ENCODE measurements at places on chromosomes 1 and 21.

- DNase-seq, result no peak
Measured at GRCh38 chr1:180675586-180675985, 43.8 kb downstream of the XPR1 start.

GRCh38 chr21:26280775-26281174, 110.2 kb upstream of the APP start:
- no peak for DNase-seq

DNA sequence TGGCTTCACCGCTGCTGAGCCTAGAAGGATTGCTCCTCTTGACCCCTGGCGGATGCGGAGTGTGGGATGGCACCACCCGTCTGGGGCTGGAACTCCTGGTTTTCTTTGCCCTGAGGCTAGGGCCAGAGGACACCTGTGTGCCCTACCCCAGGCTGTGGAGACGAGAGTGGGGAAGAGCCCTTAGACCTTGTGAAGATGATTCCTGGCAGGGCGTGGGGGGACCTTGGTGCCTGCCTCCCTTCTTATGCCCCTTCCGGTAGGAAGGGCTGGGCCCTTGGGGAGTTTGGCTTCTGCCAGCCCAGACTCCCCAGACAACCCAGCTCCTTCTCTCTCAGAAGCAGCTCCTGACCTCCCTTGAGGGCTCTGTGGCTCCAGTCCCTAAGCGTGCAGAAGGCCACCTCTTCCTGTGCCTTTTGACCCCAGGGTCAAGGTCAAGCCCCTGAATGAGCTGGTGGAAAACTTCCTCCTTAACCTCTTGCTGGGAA, 891 bp downstream of the RPS6KA1 start:
- no peak for DNase-seq

DNA sequence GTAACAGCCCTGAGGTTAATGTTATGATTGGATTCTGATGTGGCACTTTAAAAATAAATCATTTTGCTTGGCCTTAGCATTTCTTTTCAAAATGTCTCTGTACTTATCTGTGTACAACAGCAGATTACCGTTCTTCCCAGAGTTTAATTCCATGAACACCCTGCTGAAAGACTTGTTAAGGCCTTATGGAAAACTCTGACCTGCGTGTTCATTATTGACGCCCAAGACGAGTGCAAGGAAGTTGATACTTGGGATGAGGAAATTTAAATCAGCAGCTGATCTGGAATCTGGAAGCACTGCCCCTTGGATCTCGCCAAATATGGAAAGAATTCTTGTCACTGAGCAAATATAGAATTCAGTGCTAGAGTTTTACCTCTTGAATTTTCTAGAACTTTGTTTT, 6.7 kb downstream of the ERG start:
- no peak for DNase-seq

GRCh38 chr1:210313046-210313595, 15.6 kb upstream of the HHAT start:
- no peak for DNase-seq

DNA sequence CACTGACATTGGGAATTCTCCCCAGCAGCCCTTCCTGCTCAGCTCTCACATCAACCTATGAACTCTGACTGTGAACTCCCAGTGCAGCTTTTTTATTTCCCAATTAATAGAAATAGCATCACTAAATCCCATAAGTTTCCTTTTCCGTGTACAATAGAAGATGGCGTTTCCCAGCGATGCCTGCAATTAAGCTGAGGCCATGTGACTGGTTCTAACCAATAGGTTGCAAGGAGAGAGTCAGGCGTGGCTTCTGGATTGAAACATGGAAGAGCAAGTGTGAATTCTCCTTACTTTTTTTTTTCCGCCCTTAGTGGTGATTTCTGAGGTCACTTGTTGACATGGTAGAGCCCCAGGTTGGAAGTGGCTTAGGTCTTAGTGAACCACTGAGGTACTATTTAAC, 59.0 kb upstream of the IGSF5 start:
- no peak for DNase-seq

DNA sequence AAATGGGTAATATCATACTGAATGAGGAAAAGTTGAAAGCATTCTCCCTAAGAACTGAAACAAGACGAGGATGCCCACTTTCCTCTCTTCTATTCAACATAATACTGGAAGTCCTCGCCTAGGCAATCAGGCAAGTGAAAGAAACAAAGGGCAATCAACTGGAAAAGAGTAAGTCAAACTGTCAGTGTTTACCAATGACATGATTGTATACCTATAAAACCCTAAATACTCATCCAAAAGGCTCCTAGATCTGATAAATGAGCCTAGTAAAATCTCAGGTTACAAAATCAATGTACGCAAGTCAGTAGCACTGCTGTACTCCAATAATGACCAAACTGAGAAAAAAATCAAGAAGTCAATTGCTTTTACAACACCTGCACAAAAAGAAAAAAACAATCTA, 575.8 kb upstream of the PRMT6 start:
- DNase-seq, result no peak

DNA sequence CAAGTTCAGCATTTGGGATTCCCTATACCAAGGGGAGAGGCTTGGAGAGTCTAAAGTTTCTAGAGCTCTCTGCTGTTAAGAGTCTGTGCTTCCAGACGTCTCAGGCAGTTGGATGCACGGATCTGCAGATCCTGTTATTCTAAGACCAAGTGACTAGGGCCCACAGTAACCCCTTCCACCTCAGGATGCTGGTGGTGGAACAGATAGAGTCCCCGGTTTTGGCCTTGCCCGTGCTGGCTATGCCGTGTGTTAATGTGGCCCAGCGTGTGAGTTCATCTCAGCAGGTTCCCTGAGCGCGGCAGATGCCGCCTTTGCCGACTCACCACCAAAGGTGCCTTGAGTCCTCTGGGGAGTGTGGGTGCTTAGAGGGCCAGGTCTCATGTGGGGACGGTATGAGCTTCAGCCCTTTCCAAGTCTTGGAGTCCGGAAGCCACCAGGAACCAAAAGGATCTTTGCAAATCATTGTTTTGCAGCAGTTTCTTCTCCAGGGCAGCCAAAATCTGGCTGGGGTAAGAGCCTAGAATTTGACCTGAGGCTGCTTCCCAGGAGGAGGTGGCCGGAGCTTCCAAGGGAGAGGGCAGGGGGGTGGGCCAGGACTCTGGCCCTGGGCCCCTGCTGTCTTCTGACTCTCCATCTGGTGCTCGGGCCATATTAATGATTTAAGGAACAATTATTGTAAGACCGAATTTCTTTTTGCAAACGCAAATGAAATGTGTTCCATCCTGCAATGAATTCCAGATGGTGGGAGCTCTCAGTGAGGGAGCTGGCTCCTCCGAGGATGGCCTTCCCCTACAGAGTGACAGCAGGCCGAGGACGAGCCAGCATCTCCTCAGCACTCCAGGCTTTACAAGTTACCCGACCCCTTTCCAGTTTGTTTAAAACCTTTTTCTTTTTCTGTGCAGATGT, 205.7 kb downstream of the FOXD2 start:
- no peak for DNase-seq

DNA sequence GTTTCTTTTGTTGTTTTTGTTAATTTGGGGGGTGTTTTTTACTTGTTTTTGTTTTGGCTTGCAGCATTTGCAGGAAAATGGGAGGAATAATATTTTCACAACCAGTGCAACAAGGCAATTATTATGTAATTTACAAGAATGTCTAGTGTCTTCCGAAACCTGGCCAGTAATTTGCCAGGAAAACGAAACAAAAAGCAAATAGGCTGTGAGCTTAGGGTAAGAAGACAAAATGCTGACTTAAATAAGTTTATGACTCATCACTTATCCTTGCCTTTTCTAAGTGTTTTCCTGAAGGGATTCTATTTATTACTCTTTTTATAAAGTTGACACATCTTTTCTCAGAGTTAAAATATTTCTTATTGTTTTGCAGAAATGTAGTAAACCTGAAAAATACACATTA, 49.8 kb downstream of the KCNT2 start:
- DNase-seq, result no peak

GRCh38 chr1:50562106-50562505, 138.9 kb upstream of the DMRTA2 start:
- no peak for DNase-seq

DNA sequence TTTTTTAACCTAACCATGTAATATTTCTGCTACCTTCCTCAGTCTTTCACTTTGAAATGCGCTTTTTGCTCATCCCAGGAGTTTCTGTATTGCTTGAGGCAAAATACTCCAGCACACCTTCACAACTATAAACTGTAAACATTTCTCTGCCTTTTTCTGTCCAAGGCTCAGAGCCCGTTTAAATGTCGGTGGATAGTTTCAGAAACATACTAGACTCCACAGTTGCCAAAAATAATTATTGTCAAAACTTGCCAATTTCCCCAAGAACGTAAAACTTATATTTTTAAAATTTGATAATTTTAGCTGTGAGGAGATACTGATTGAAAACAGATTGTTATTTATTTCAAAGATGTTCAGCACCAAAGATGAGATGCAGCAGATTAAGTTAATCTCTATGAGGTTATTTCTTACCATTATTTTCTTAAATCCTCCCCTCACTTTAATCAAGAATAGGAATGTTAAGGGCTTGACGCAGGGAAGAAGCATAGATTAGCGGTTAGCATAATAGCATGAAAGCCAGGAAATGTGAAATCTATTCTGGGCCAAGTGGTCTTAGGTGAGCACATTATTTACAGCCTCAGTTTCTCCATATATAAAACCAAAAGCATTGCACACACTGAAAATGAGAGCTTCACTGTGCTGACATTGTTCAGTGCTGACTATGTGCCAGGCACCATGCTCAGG, 91.5 kb upstream of the ESRRG start:
- DNase-seq, result no peak

- no peak for DNase-seq
Measured at GRCh38 chr1:190608282-190608681, 130.6 kb upstream of the BRINP3 start.

DNA sequence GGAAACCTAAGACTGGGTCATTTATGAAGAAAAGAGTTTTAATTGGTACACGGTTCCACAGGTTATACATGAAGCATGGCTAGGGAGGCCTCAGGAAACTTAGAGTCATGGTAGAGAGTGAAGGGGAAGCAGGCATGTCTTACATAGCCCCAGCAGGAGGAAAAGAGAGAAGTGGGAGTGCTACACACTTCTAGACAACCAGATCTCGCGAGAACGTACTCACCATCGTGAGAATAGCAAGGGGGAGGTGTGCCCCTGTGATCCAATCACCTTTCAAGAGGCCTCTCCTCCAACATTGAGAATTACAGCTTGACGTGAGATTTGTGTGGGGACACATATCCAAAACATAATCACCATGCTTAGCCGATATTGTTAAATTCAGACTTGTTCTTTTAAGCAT, 62.8 kb downstream of the DYRK1A start:
- DNase-seq, result no peak

GRCh38 chr1:1250786-1251284, 4.3 kb upstream of the C1QTNF12 start:
- no peak for DNase-seq

GRCh38 chr1:37120279-37120678, 86.0 kb upstream of the GRIK3 start:
- no peak for DNase-seq

GRCh38 chr1:38044221-38045215, 2.1 kb downstream of the POU3F1 start:
- no peak for DNase-seq

DNA sequence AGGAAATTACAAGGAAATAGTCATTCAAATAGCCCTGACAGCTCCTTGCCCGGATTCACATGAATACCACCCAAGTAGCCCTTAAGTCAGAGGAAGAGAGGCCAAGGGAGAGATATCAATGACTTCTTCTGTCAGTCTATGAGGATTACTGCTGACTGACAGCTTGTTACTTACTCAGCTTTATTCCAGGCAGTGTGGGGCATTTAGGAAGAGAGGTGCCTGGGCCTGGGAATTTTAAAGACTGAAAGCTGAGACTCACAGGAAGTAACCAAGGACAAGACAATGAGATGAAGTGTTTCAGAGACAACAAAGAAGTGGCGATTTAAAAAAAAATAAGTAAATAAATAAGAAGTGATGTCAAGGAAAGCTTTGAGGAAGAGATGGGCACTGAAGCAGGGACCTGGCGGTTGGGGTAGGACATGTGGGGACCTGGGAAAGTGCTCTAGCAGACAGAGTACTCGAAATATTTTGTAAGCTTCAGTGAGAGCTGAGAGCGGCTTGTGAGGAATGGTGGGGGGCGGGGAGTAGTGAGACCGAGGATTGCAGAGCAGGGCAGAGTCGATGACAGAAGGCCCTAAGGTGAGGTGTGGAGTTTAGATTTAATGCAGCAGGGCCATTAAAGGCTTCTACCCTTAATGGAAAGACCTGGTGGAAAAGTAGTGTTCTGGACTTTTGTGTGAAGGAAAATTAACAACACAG, 58.9 kb downstream of the ST3GAL3 start:
- DNase-seq, result no peak

GRCh38 chr1:182244451-182244850, 147.1 kb downstream of the GLUL start:
- no peak for DNase-seq

- no peak for DNase-seq
Measured at GRCh38 chr1:98210064-98210463, 289.2 kb upstream of the DPYD start.

GRCh38 chr1:223405507-223405906, 12.3 kb downstream of the CCDC185 start:
- DNase-seq, result no peak

DNA sequence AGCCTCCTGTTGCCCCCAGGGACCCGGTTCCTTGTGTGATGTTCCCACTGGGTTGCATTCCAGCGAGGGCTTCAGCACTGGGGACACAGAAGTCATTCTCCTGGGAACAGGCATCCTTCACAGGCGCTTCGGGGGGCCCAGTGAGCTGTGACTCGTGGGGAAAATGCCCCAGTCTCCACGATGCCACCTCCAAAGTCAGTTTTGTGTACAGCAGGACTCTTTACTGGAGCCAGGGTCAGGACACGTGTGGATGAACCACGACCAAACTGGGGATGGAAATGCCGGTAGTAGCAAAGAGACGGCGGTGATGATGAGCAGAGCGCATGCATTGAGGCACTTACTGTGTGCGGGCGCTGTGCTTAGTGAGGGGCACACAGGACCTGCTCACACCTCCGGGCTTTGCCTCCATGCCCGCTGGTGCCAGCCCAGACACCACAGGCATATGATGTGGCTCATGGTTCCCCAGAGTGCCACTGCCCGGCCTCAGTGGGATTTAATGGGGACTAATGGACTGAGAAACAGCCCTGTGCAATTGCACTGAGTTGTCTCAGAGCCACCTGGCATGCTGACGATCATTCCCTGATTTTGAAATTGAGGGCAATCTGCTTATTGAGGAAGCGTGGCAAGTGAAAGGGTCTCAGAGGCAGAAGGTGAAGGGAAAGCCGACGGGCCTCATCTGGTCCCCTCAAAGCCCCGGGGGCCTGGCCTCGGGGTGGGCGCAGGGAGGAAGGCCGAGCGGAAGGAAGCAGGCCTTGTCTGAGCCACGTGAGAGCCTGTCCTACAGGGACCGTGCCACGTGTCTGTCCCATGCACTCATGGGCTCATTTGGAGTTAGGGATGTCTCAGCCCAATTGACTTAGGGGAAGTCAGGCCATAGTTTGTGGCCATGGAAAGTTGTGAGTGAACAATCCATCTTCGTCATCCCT, 91.4 kb downstream of the PDE9A start:
- no peak for DNase-seq

DNA sequence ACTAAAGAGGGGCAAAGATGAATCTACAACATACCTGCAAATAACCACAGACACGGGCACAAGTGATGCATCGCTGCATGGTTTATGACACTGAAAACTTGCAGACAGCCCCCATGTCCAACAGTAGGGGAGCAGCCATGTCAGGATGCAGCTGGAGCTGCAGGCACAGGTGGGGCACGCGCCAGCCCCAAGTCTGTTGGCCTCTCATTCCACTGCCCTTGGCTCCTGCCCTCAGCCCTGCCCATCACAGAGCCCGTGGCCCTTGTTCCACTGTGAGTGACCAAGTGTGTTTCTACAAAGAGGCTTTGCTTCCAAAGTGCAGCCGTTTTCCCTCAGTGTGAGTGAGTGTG, 3.2 kb upstream of the PADI4 start:
- no peak for DNase-seq

GRCh38 chr21:42151148-42151947, 67.6 kb upstream of the ABCG1 start:
- peak; percentile 51 for DNase-seq

Data from sciatic nerve (tissue), 2 donors.